ENCODE measurements at places on chromosomes 4 and X.
A peak's percentile ranks its signal among the peaks of the same experiment; 100 is the strongest.

DNA sequence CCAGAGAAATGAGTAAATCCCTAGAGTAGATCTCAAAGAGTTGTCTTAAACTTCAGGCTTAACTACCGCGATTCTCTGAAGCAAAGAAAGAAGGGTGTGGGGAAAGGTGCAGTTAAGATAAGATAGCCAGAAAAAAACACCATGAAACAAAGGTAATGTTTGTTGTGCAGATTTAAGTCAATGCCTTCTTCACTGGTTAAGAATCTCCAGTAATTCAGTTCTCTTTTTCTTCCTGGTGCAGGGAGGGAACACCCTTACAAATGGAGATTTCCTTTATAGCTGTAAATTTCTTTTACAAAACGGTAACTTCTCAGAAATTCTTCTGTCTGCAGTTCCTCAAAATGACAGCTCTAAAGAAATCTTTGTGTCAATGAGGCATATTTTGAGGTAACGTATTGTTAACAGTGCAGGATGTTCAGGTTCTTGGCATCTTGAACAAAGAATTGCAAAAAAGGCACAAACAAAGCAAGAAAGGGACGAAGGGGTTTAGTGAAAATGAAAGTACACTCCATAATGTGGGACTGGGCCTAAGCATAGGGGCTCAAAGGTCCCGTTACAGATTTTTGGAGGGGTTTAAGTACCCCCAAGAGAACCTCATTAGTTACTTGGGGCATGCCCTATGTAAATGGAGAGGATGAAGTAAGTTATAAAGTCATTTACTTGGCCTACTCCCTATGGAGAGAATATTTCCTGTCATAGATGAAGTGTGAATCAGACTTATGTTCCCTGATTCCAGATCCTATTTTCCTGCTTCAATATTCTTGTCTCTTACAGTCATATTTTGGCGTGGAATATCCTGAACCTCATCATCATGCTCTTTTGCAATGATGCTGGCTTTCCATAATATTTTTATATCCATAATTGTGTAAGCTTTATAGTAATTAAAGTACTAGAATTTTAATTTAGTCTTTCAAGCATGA, 492.0 kb downstream of the PCDH11X start:
- no peak for DNase-seq

GRCh38 chr4:130214268-130214667, 1118.3 kb downstream of the C4orf33 start:
- DNase-seq: no peak

GRCh38 chrX:56795309-56795868, 66.3 kb downstream of the NBDY start:
- DNase-seq: no peak

DNA sequence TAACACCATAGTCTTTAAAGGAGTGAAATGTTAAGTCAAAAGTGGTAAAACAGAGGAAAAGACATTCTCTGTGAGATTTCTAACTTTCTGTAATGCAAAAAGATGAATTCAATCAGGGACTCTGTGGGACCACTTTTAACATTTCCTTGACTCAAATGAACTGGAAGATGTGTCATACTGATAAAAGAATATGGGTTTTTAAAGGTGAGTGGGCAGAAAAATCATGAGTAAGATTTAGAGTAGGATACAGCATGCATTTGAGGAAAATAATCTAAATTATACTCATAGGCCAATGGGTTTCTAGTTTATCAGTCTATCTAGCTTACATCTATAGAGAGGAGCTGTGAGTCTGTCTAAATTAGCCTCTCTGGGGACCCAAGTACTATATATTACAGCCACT, 11.0 kb upstream of the TEX13C start:
- no peak for DNase-seq

GRCh38 chrX:16524316-16524715, 125.6 kb upstream of the S100G start:
- DNase-seq: no peak

- DNase-seq: no peak
These were observed 19.9 kb downstream of the PHF8 start for GRCh38 chrX:54024350-54024749.

GRCh38 chr4:3862640-3863420, 96.6 kb downstream of the ADRA2C start:
- peak; percentile 45 for DNase-seq

GRCh38 chr4:1105067-1105466, 8.3 kb downstream of the RNF212 start:
- DNase-seq: no peak

DNA sequence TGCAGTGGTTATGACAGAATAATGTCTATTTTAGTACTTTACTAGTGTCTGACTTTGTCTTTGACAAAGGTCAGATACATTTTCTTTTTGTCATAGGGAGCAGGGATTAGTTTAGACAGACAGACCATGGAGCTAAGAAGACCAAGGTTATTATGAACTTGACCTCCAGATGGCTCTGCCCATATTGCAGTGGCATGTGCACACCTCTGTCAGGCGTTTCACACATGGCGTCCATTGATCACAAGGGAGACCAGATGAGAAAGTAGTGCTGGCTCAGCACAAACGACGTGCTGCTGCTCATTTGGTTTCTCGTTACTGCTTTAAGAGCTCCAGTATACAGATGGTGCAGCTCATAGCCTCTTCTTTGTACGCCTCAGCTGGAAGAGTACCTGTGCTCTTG, 56.3 kb upstream of the HPSE start:
- no peak for DNase-seq

GRCh38 chr4:130478406-130478805, 1382.5 kb downstream of the C4orf33 start:
- no peak for DNase-seq

DNA sequence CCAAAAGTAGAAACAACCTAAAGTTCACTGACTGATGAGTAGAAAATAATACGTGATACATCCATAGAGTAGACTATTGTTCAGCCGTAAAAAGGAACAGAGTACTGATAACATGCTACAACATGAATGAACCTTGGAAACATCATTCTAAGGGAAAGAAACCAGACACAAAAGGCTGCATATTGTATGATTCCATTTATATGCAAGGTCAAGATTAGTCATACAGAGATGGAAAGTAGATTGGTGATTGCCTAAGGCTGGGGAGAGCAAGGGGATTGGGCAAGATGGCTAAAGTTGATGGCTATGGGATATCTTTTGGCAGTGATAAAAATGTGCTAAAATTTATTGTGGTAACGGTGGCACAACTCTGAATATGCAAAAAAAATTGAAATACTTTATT, 209.1 kb downstream of the RELL1 start:
- no peak for DNase-seq

- DNase-seq: no peak
These were observed 132.7 kb downstream of the TMEM164 start for GRCh38 chrX:110135618-110136017.

DNA sequence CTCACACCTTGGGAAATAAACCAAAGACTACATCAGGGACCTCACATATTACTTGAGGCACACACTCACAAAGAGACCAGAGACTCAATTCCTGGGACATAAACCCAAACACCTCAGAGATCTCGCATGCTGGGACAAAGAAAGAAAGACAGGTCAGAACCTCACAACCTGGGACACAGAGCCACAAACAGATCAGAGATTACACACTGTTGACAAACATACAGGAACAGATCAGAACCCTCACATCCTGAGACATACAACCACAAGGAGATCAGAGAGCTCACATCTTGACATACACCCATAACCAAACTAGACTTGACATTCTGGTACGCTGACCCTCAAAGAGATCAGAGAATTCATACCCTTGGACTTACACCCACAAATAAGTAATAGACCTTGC, 17.3 kb downstream of the SUV39H1 start:
- DNase-seq: no peak

- DNase-seq: no peak
These were observed 70.1 kb upstream of the MED14 start for GRCh38 chrX:40805404-40805803.

DNA sequence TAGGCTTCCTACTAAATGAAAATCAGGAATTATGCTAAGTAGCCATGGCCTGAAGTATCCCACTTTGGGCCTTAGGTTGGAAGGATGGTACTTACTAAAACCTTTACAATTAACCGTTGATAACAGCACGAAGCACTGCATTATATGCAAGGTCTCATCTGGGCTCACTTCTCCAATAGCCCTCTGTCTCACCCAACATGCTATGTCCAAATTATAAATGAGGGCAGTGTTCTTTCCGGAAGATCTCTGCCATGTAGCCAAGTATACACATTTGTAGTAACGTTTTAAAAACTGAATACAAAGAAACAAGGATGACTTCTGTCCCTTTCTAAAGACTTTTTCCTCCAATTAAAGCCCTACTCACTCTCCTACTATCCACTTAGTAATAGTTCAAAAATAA, 51.6 kb downstream of the SCFD2 start:
- no peak for DNase-seq

- DNase-seq: no peak
These were observed 69.4 kb upstream of the CLDN34 start for GRCh38 chrX:9897761-9898161.

DNA sequence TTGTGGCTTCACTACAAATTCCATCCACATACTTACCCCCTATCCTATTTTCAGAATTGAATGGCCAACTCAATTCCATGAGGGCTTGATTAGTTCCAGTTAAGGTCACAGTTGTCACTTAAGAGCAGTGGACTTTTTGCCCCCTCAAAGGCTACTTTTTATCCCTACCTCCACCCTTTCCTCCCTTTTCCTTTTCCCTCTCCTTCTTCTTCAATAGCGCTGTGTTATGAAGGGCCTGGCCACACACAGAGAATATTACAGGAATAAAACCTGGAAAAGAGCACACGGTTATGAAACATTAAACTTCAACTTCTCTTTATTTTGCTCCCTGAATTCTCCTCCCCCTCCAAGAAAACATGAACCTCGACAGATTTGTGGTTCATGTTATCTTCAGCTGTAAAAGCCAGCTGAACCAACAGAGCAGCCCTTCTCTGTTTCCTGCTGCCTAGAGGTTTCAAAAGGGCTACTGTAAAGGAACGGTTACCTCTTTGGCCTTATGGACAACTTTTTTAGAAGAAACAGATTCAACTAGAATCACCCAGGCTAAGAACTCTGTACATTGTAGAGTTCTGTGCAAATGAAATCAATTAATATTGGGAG, 87.0 kb upstream of the RPL34 start:
- DNase-seq: no peak

GRCh38 chrX:153530411-153531129, 13.1 kb downstream of the ATP2B3 start:
- DNase-seq: no peak

DNA sequence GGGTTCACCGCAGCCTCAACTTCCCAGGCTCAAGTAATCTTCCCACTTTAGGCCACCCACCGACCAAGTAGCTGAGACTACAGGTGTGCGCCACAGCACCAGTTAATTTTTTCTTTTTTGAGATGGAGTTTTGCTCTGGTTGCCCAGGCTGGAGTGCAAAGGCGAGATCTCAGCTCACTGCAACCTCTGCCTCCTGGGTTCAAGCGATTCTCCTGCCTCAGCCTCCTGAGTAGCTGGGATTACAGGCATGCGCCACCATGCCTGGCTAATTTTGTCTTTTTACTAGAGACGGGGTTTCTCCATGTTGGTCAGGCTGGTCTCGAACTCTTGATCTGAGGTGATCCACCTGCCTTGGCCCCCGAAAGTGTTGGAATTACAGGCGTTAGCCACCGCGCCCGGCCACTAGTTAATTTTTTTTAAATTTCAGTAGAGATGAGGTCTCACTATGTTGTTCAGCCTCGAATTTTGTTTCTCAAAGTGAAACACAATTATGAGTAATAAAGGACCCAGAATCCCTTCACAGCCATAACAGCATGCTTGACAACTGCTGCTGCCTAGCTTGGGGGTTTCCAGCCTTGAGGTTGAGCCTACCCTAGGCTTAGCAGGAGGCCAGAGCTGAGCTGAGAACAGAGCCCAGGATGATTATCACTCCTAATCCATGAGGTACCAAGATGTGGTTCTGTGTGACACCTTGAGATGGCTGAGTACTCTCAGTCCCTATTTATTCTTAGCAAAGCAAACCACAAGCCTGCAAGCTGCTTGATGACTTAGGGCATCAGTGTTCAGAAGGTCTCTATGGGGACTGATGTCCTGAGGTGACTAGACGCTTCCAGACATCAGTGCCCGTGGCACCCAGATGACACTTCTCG, 41.6 kb upstream of the NKRF start:
- DNase-seq: no peak

- no peak for DNase-seq
These were observed 44.6 kb upstream of the LINC00632 start for GRCh38 chrX:140664939-140665338.

DNA sequence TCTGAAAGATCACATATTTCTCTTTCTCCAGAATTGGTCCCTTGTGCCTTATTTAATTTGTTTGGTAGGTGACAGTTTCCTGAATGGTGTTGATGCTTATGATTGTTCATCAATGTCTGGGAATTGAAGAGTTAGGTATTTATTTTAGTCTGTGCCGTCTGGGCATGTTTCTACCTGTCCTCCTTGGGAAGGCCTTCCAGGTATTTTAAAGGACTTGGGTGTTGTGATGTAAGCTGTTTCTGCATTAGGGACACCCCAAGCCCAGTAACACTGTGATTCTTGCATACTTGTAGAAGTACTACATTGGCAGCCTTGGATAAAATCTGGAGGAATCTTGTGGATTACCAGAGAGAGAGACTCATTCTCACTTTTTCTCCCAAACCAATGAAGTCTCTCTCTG, 120.8 kb upstream of the CXXC4 start:
- no peak for DNase-seq

- DNase-seq: no peak
These were observed 107.2 kb upstream of the NALF2 start for GRCh38 chrX:69396916-69397315.

GRCh38 chrX:106897259-106897658, 5.9 kb downstream of the RIPPLY1 start:
- DNase-seq: no peak

- no peak for DNase-seq
These were observed 35.0 kb upstream of the MYOZ2 start for GRCh38 chr4:119100655-119101054.

- DNase-seq: no peak
These were observed 93.7 kb upstream of the AP1S2 start for GRCh38 chrX:15948318-15948660.

DNA sequence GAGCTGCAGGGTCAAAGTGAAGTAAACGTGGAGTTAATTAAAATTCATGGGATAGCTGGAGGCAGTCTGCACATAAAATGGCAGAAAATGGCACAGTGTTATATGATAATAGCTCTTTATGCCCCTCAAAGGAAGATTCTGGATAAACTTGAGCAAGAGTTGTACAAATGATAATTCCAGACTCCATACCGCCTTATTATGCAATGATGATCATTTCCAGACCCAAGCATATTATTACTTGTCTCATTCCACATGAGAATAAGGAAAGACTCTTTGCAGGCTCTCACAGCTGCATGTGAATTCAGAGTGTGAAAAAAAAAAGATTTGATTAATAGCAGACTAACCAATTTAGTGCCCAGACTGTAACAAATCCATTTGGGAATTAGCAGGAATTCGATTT, 105.4 kb downstream of the STK32B start:
- DNase-seq: no peak
